Stimulated activated CD4-positive, alpha-beta T cell treated with anti-CD3 and anti-CD28 coated beads, Interleukin-4, amount 100 ng/mL, for 48 hours (primary cell): ENCODE measurements at places on chromosomes 11 and 22.

GRCh38 chr11:43223026-43223425 is 88.8 kb upstream of the API5 start:
- no peak for DNase-seq

DNA sequence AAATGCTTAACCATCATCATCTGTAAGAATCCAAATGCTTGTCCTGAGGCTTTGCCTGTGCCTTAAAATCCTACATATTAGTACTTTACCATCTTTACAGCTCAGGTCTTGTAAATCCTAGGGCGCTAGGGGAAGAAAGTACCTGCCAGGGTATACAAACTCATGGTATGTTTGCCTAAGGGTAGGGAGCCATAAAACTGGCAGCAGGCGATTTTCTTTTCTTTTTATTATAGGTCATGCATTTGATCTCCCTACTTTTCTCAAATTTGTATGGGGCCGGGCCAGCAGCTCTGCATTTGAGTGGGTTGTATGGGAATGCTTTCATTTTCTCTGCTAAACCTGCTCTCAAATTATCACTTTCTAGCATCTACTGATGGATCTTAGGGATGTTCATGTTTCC is 24.0 kb upstream of the ZBED5 start:
- no peak for DNase-seq

DNA sequence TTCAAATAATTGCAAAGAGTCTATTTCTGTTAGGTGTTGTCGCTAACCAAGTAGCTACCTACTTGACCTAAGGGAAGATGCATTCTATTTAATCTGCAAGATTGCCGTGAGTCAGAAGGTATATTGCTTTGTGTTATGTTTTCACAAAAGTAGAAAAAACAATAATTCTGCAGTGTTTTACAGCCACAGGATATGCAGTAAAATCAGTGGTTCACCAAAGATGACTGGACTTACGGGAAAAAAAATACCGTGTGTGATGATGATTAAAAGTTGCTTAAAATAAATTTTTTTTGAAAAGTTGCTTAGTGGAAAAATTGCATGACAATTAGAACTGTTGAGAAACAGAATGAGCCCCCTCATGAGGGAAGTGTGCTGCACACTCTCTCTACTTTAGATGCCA is 209.1 kb downstream of the DDX10 start:
- DNase-seq = no peak

DNA sequence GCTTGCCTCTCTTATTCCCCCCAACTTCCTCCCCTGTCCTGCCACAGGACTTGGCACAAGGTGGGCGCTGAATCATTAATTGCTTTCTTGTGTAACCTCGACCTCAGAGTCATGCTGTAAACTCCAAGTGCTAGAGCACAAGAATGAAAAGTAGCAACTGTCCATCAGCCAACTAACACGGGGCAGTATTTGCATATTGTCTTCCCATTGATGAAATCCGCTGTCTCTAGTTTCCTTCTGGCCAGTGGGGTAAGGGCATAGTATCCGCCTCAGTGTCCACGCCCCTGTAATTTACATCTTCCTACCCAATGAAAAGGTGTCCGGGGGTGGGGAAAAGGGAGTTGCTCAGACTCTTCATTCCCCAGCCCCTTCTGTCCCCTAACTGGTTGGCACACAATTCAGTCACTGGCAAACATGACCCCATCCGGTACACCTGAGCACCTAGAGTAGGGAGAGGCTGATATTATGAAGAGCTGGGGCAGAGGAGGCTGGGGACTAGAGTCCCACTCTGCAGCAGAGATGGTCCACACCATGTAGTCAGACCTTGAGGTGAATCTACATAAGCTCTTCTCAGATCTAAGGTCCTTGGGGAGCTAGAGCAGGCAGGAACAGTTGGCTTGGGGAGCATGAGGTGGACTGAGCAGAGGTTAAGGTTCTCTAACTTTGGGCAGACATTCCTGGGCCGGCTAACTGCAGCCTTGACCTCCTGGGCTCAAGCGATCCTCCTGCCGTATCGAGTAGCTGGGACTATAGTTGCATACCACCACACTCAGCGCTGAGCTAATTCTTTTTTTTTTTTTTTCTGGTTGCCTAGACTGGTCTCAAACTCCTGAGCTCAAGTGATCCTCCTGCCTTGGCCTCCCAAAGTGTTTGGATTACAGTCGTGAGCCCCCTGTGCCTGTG is 6.8 kb upstream of the GGA1 start:
- DNase-seq = no peak

DNA sequence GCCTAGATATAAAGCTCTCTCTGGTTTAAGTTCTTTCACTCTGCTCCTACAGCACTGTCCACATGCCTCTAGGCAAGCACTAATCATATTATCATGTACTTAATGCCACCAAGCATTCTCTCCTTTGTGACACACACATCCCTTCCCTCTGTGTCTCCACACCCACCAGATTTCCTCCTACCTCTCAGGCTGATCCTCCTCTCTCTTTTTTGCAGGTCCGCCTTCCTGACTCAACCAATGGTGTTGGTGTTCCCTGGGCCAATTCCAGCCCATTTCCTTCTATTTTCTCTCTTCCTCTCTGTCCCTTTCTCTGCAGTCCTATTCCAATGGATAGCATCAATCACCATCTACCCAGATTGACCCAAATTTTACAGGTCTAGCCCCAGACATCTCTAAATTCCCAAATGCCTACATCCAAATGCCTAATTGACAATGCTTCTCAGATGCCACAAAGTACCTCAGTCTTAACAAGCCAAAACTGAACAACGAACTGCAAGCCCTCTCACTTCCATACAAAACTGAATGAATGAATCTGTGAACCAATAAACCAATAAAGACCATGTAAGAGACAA is 504 bp upstream of the ZNF215 start:
- no peak for DNase-seq

GRCh38 chr22:35749808-35750207 is 32.1 kb downstream of the APOL5 start:
- no peak for DNase-seq
